AML-193 (cell line): ENCODE measurements at places on chromosomes 2 and 18.
A peak's percentile ranks its signal among the peaks of the same experiment; 100 is the strongest.

GRCh38 chr2:61529944-61530735 lies 8.0 kb downstream of the XPO1 start:
- DNase-seq, result no peak

DNA sequence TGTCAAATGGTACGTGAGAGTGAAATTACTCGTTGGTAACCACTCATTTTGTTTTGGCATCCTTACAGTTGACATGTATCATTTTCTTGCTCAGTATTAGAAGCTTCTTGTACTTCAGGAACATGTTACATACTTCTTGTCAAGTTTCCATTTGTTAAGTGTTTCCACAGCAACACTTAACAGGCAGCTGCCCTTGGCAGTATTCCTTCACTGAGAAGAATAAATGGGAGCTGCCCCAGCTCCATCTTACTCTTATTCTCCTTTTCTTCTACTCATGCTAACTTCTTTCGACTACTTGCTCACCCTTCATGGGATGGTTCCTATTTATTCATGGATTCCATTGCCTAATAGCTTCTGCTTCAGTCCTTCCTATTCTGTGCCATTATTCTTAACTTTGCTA lies 60.1 kb upstream of the TUBA3E start:
- no peak for DNase-seq

- no peak for DNase-seq
These were observed 80.8 kb downstream of the NXPH2 start for GRCh38 chr2:138699421-138699820.

GRCh38 chr2:102051692-102052277 lies 60.0 kb downstream of the IL1R2 start:
- no peak for DNase-seq

- DNase-seq, result no peak
These were observed 113.6 kb upstream of the TTC39C start for GRCh38 chr18:23900994-23901393.

- no peak for DNase-seq
These were observed 460 bp upstream of the SEMA4F start for GRCh38 chr2:74653589-74653984.

DNA sequence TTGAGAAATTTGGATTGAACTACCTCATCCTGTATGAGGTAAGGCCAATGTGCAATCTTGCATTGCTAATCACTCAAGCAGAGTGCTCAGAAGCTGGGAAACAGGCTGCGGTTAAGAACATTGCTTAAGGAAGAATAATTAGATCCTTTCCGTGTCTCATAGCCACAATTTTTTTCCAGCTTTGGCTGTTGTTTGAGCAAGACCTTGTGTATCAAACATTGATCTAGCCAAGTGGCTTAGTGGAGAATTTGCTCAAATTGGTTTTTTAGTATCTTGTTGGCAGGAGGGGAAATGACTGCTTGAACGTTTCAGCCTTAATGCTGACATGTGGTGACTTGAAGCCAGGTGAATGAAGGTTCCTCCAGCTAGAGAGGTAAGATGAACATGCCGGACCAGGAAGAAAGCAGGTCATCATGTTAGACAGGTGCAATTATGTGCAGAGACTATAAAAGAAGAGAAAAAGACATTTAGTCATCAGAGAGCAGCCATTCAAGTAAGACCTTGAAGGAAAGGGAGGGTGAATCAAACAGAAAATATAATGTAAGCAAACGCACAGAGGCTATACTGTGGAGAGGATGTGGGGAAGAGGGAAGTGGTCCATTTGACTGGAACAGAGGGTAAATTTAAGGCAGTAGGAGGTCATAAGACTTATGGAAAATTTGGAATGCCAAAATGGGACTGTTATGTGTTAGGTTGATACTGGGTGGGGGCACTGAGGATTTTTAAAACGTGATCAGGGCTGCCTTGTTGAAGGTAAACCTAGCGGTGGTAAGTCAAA lies 98.9 kb upstream of the CYP1B1 start:
- peak; percentile 95 for DNase-seq

DNA sequence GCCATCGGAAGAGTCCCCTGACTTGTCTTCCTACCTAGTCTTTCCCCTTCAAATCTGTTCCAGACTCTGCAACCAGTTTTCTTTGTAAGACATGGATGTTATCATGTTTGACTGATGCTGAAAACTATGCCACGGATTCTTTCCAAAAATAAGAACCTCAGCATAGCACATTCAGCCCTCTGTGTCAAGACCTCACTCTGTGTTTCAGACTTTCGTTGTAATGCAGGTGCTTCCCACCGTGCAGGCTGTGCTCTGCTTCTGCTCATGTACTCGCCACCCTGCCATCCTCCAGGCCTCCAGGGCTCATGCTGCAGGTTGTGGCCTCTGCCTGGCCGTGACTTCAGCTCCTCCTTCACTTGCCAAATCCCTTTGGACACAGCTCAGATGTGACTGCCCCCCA lies 347.0 kb upstream of the RAB12 start:
- DNase-seq, result no peak

GRCh38 chr18:46211816-46212215 lies 107.6 kb downstream of the HAUS1 start:
- peak; percentile 35 for DNase-seq

DNA sequence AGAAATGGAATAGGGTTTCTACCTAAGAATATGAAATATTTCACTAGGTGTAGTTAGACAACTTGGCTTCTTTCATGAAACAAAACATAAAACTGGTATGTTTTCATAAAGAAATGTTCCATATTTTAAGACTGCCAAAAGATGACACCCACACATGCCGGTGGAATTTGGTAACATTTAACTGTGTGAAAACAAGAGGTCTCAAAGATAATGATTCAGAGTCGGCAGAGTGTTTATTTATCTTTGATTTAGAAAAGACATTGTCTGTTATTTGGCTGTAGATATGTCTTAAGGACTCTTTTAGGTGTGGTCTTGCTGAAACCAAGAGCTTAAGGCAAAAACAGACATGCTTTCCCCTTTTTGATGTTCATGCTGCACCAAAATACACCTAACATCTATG lies 63.5 kb upstream of the FN1 start:
- no peak for DNase-seq

- no peak for DNase-seq
These were observed 14.2 kb downstream of the GPATCH11 start for GRCh38 chr2:37098416-37099118.

DNA sequence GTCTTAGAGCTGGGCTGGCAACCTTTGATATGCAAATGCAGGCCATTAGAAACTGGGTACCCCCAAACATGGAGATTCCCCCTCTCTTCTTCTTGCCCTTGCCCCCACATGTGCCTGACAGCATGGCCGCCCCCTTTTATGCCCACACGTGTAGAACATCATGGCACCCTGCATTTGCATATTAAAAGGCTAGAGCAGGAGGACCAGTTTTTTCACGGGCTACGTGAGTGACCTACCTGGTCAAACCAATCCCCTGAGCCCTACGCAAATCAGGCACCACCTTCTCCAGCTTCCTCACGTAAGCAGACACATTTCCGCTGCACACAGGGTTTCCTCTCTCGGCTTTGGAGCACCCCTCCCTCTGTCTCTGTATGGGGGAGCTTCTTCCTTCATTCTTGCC lies 110.9 kb upstream of the COPS8 start:
- DNase-seq, result no peak

DNA sequence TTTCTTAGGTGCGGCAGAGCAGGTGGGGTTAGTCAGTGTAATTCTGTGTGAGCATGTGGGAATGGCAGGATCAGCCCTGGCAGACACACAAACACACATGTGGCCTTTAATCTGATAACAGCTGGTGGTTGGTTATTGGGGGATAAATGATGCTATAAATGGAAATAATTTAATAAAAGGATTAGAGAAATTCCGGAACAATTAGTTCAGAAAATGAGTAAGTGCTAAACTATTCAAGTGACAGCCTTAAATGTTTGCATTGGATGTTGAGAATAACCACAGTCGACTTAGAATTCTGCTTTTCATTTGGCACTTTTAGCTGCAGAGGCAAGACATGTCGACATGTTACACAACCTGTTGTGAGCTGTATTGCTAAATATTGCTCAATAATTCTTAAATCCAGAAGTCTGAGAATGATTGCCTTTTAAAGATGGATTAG lies 7.2 kb downstream of the SMYD1 start:
- DNase-seq, result peak; percentile 69

DNA sequence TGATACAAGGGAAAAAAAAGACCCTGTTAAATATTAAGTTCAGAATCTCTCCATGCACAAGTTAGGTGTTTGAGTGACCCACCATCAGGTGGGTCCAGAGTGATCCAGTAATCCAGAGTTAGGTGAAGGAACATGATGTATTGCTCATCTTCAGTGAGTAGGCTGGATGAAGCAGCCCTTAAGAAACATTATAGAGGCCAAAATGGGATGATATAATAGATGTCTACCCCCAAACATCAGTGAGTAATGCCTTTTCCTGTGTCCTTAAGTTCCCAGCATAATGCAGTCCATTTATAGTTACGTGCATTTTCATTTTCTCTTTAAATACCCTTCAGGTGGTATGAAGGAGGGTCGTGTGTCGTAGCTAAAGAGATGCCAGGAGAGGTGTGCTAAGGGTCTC lies 89.6 kb downstream of the MAP4K4 start:
- DNase-seq, result no peak

DNA sequence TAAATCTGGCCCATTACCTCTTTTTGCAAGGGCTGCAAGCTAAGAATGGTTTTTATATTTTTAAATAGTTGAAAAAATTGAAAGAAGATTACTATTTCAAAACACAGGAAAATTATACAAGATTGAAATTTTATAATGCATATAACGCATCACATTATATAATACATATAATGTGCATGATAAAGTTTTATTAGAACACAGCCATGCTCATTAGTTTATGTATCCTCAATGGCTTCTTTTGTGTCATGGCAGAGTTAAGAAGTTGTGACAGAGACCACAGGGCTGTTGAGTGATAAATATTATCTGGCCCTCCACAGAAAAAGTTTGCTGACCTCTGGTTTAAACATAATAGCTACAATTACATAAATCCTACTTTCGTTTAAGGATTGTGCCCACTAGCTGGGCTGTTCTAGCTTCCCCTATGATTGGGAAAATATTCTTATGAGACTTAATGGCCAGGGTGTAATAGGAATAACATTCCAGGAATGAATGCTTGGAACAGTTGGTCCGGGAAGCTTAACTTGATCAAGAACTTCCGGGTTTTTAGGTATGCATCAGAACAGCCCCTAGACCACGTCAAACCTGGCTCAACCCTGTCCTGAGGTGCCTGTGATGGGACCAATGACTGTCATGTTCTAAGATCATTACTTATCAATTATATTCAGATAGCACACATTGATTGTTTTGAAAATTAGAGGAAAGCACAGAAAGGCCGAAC lies 98.7 kb upstream of the LPIN2 start:
- no peak for DNase-seq

GRCh38 chr2:164090533-164090932 lies 354.7 kb upstream of the FIGN start:
- no peak for DNase-seq

GRCh38 chr2:85459771-85460170 lies 41.3 kb downstream of the SH2D6 start:
- DNase-seq, result no peak

- DNase-seq, result no peak
These were observed 159.8 kb upstream of the CCDC68 start for GRCh38 chr18:55119016-55119415.

DNA sequence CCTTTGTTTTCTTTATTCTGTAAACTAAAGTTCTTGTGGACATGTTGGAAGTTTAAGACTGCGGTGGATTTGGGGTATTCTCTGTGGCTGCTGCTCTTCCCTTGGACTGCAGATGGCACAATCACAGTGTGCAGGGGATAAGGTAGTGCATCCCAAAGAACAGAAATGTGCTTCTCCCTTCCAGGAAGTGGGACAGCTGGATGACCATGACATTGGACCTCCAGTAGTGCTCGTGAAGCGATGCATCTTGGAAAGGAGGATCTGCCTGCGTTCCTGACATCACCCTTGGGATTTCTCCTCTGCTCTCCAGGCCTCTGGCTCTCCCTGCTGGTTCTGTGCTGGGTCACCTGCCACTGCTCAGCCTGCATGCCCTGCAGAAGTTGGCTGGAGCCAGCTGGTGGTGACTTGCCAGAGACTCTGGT lies 109.9 kb downstream of the SLC4A3 start:
- DNase-seq, result no peak

- DNase-seq, result no peak
These were observed 252.4 kb downstream of the GRB14 start for GRCh38 chr2:164368896-164369295.

GRCh38 chr2:217166241-217166850 lies 306.5 kb upstream of the TNP1 start:
- DNase-seq, result peak; percentile 58

GRCh38 chr2:112162956-112163355 lies 24.8 kb downstream of the FBLN7 start:
- no peak for DNase-seq

DNA sequence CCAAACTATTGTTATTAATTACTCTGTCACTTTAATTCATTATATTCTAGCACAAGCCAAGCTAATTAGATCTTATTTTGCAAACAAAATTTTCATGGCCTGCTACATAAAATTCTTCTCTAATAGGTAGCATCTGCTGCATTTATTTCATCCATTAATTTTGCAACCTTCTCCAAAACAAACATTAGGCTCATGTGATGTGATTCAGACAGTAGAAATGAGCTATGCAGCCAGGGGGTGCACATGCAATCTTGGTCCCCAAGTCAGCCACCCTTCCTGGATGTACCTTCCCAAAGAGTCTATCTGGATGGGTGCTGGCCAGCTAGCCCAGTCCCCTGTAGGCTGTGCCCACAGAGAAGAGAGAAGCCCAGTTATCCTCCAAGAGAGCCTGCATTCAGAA lies 242.1 kb upstream of the OSR1 start:
- no peak for DNase-seq

- DNase-seq, result no peak
These were observed 41.7 kb upstream of the ELOA2 start for GRCh38 chr18:47077111-47077510.

GRCh38 chr2:134634054-134634753 lies 84.6 kb downstream of the TMEM163 start:
- DNase-seq, result no peak
